ENCODE measurements at places on chromosomes 12 and 14.

GRCh38 chr12:57452181-57452936 lies 2.7 kb upstream of the INHBE start:
- H3K27ac ChIP-seq: peak overlapping the region; percentile 67
- no peak for DNase-seq
- no peaks in the 10 kb centered on the region for H3K27me3 ChIP-seq
- H3K36me3 ChIP-seq: no peaks in the 10 kb centered on the region

DNA sequence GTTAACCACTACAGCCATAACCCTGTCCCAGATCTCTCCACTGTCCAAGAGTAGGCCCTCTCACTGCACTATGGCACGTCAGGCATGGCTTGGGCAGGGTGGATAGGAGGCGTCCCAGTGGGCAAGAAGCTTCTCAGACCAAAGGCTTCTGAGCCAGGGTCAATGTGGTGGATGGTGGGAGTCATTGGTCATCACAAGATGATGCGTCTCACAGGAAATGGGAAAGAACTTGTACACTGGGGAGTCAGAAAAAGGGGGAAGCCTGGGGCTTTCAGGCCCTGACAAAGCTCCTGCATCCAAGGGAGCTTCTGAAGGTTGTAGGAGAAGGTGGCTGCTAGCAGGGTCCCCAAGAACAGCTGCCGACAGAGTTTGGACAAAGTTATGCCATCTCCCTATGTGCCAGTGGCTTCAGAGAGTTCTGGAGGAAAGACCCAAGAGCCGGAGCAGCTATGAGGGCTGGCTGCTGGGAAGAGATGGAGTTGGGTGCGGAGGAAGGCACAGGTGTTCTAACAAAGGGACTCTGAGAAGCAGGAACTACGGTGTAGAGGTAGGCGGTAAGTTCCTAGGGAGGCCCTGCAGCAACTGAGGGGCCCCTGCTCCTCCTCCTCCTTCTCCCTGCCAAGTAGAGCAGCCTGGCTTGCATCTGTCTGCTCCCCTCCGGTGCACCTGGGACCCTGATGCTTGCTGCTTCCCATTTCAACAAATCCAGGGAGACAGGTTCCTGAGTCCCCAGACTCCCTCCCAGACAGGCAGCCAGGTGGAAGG lies 81.1 kb downstream of the ARL6IP4 start:
- no peak overlapping the region for H3K27ac ChIP-seq
- no peak overlapping the region for H3K4me3 ChIP-seq
- no peaks in the 10 kb centered on the region for H3K36me3 ChIP-seq
- peaks cover 18% of the 10 kb centered on the region for H3K4me1 ChIP-seq
- DNase-seq: no peak

GRCh38 chr12:107929436-107929835 lies 154.9 kb downstream of the ASCL4 start:
- DNase-seq: no peak
- peaks cover 2% of the 10 kb centered on the region for H3K27me3 ChIP-seq
- H3K4me3 ChIP-seq: no peak overlapping the region
- no peaks in the 10 kb centered on the region for H3K36me3 ChIP-seq
- H3K4me1 ChIP-seq: no peaks in the 10 kb centered on the region

GRCh38 chr12:123126294-123127181 lies 24.4 kb downstream of the PITPNM2 start:
- no peaks in the 10 kb centered on the region for H3K36me3 ChIP-seq
- H3K27me3 ChIP-seq: no peaks in the 10 kb centered on the region
- H3K4me3 ChIP-seq: no peak overlapping the region
- peaks cover 18% of the 10 kb centered on the region for H3K4me1 ChIP-seq
- H3K27ac ChIP-seq: no peak overlapping the region

DNA sequence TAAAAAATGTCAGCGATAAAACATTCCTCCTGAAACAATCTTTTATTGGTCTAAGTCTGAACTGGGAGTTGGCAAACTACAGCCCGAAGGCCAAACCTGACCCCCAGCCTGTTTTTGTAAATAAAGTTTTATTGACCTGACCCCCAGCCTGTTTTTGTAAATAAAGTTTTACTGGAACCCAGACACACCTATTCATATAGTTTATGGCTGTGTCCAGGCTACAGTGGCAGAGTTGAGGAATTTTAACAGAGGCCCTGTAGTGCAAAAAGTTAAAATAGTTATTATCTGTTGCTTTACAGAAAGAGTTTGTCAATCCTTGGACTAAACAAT lies 12.1 kb upstream of the SCARB1 start:
- no peaks in the 10 kb centered on the region for H3K4me1 ChIP-seq
- H3K4me3 ChIP-seq: no peak overlapping the region
- peaks cover 5% of the 10 kb centered on the region for H3K27me3 ChIP-seq
- H3K27ac ChIP-seq: no peak overlapping the region
- H3K36me3 ChIP-seq: no peaks in the 10 kb centered on the region

- H3K27ac ChIP-seq: no peak overlapping the region
- H3K4me3 ChIP-seq: no peak overlapping the region
- peaks cover 48% of the 10 kb centered on the region for H3K36me3 ChIP-seq
- no peaks in the 10 kb centered on the region for H3K27me3 ChIP-seq
- no peak for DNase-seq
These were observed 20.1 kb downstream of the SPRING1 start for GRCh38 chr12:116717466-116718437.

DNA sequence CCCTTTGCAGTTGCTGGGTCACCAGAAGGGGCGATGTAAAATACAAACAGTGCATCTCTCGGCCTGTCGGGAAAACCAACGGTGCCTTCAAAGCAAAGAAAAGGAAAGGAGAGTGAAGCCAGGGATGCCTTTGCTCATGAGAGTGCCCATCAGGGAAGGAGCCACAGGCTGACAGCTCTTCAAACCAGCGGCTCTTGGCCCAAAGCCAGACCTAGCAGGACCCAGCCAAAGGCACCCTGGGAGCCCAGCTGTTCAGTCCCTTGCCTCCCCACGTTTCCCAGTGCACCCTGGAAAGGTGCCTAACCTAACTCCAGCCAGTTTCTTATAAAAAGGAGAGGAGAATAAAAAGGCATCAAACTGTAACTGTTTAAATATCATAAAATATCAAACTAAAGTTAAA lies 29.2 kb downstream of the PRMT8 start:
- H3K4me1 ChIP-seq: no peaks in the 10 kb centered on the region
- no peak overlapping the region for H3K4me3 ChIP-seq
- no peak for DNase-seq
- H3K27ac ChIP-seq: no peak overlapping the region
- H3K36me3 ChIP-seq: no peaks in the 10 kb centered on the region

- peaks cover 22% of the 10 kb centered on the region for H3K4me1 ChIP-seq
- H3K4me3 ChIP-seq: no peak overlapping the region
- no peak for DNase-seq
- H3K36me3 ChIP-seq: no peaks in the 10 kb centered on the region
- no peaks in the 10 kb centered on the region for H3K27me3 ChIP-seq
These were observed 128.6 kb downstream of the CRADD start for GRCh38 chr12:93805736-93806141.

Data from activated T-helper 2 cell treated with anti-CD3 and anti-CD28 coated beads, Interferon-gamma antibody, Interleukin-2, Interleukin-4, amounts not matched to agents 10 μg/mL and 5 μg/mL and 100 μg/mL, durations not matched to agents 14 hours and 24 hours and 36 hours (primary cell).